ENCODE measurements at places on chromosomes 5 and 9. TPM values are rescaled to one million over a fixed set of nuclear protein-coding genes. Genes with fewer than 3 reads are reported as not detected.

GPX8 gene
- polyA plus RNA-seq: 20.5 TPM

MCC gene
- 17.2 TPM for polyA plus RNA-seq

CDH12 gene
- 0.05 TPM for polyA plus RNA-seq

FAM240B gene
- polyA plus RNA-seq: not detected

NPDC1 gene
- 120 TPM for polyA plus RNA-seq

SPINK1 gene
- polyA plus RNA-seq: 393 TPM

QRFP gene
- polyA plus RNA-seq: 0.15 TPM

RLN2 gene
- 0.25 TPM for polyA plus RNA-seq

PPIC gene
- 92.3 TPM for polyA plus RNA-seq

TMEFF1 gene
- 0.24 TPM for polyA plus RNA-seq

WHRN gene
- 12.1 TPM for polyA plus RNA-seq

PCDHGA3 gene
- polyA plus RNA-seq: 1.6 TPM

OTP gene
- polyA plus RNA-seq: not detected

PCDHA7 gene
- polyA plus RNA-seq: 0.14 TPM

EXD3 gene
- 12.0 TPM for polyA plus RNA-seq

FGD3 gene
- 5.8 TPM for polyA plus RNA-seq

PHYHD1 gene
- 34.8 TPM for polyA plus RNA-seq

INSYN2B gene
- 0.05 TPM for polyA plus RNA-seq

REEP2 gene
- polyA plus RNA-seq: 17.6 TPM

MAT2B gene
- polyA plus RNA-seq: 58.2 TPM

ERCC8 gene
- polyA plus RNA-seq: 6.5 TPM

SLC6A18 gene
- polyA plus RNA-seq: not detected

PRDM9 gene
- not detected for polyA plus RNA-seq

CLIC3 gene
- polyA plus RNA-seq: 11.0 TPM

ADGRV1 gene
- polyA plus RNA-seq: 4.0 TPM

TRIM36 gene
- polyA plus RNA-seq: 0.34 TPM

TAF11L3 gene
- not detected for polyA plus RNA-seq

OR1J1 gene
- not detected for polyA plus RNA-seq

FRMPD1 gene
- polyA plus RNA-seq: 0.03 TPM

PCDHGA4 gene
- polyA plus RNA-seq: 2.2 TPM

CDKN2A gene
- 1.3 TPM for polyA plus RNA-seq

UNC13B gene
- 11.8 TPM for polyA plus RNA-seq

WDR36 gene
- 7.3 TPM for polyA plus RNA-seq

CCNJL gene
- 2.0 TPM for polyA plus RNA-seq

GPR150 gene
- 0.73 TPM for polyA plus RNA-seq

LEAP2 gene
- 5.6 TPM for polyA plus RNA-seq

CDC42SE2 gene
- 18.6 TPM for polyA plus RNA-seq

GABBR2 gene
- 0.04 TPM for polyA plus RNA-seq

PCDH1 gene
- 22.5 TPM for polyA plus RNA-seq

BARX1 gene
- polyA plus RNA-seq: not detected

LCN1 gene
- not detected for polyA plus RNA-seq

MSMP gene
- 0.42 TPM for polyA plus RNA-seq

ARHGEF37 gene
- 14.2 TPM for polyA plus RNA-seq

PCDHGC5 gene
- 0.29 TPM for polyA plus RNA-seq

FABP6 gene
- polyA plus RNA-seq: 0.68 TPM

GRM6 gene
- not detected for polyA plus RNA-seq

ZNF622 gene
- polyA plus RNA-seq: 31.4 TPM

FCHO2 gene
- 14.5 TPM for polyA plus RNA-seq

CATSPER3 gene
- polyA plus RNA-seq: 0.72 TPM

PSIP1 gene
- polyA plus RNA-seq: 45.9 TPM

BNIP1 gene
- 9.5 TPM for polyA plus RNA-seq

C5orf58 gene
- 0.70 TPM for polyA plus RNA-seq

CER1 gene
- not detected for polyA plus RNA-seq

PTGES2 gene
- 59.6 TPM for polyA plus RNA-seq

EDIL3 gene
- 19.2 TPM for polyA plus RNA-seq

C9 gene
- 0.47 TPM for polyA plus RNA-seq

DMRT3 gene
- 0.09 TPM for polyA plus RNA-seq

ADGRD2 gene
- not detected for polyA plus RNA-seq

PCDHGA12 gene
- polyA plus RNA-seq: 2.9 TPM

FRRS1L gene
- 0.44 TPM for polyA plus RNA-seq
